ENCODE measurements at places on chromosomes 3 and 15.

GRCh38 chr3:23263796-23264195 is 60.7 kb downstream of the UBE2E2 start:
- DNase-seq, result no peak

DNA sequence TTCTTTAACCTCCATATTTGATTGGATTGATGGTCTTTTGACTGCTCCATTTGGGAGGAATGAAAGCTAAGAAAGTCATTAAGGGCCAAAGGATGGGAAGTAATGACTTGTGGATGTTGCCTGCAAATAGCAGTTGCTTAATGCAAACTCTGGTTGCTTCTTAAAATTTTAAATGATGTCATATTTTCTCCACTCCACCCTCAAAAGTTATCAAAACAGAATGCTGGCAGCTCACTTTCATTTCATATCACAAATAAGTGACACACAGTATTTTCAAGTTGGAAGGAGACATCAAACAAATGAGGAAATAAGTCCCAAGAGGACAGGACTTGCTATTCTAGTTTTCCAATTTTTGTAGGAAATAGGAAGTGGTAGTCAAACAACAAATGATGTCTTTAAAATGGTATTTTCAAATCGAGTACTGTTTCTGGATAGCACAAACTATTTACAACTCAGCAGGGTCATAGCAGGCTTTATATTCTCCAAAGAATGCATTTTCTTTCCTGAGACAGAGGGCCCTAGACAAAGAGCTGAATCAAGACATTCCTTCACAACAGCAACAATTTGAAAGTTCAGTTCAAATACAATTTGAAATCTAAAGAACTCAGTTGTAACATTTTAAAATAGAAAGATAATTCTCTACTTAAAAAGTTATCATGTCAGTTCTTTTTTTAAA is 165.1 kb upstream of the UBE2E1 start:
- DNase-seq, result no peak

- DNase-seq, result no peak
These were observed 75.7 kb upstream of the SLC4A7 start for GRCh38 chr3:27559835-27560234.

DNA sequence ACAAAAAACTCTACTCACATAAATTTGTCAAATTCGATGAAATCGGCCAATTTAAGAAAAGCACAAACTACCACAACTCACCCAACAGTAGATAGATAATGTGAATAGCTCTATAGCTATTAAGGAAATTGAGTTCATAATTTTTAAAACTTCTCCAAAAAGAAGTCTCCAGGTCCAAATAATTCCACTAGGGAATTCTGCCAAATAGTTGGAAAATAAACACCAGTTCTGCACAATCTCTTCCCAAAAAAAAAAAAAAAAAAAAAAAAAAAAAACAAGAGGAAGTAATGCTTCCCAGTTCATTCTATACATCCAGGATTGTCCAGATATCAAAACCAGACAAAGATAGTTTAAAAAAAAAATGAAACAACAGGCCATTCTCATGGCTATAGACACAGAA is 164.2 kb downstream of the POLR2M start:
- DNase-seq, result no peak

DNA sequence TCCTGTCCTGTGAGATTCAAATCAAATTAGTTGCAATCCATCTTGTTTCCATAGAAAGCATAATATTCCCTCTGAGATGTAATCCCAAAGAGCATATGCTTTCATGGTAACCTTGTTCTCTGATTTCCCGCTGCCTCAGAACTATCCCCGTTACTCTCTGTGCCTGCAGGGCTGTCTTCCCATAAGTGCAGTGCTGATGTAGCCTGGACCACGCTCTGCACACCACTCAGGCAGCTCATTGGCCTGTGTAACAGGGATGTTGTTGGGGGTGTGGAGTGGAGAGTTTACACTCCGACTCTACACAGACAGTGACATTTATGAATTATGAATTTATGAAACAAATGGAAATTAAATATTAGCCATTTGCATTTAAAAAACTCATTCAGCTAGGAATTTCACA is 33.6 kb upstream of the CNTN3 start:
- DNase-seq, result no peak

DNA sequence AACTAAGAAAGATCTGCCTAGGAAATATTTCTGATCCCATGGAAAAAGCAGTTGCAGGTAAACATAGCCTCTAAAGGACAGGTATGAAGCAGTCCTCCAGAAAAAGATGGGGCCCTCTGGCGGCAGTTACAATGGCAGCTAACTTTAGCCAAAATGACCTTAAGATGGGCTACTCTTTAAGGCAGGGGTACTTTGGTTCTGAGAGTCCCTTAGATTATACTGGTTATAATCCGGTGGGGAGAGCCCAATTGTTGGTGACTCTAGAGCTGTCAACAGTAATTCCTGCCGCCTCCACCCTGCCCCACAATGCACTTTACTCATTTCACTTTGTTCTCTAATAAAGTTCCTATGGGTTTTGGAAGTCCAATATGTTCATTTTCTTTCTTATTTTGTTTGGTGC is 412.8 kb upstream of the WNT5A start:
- no peak for DNase-seq

DNA sequence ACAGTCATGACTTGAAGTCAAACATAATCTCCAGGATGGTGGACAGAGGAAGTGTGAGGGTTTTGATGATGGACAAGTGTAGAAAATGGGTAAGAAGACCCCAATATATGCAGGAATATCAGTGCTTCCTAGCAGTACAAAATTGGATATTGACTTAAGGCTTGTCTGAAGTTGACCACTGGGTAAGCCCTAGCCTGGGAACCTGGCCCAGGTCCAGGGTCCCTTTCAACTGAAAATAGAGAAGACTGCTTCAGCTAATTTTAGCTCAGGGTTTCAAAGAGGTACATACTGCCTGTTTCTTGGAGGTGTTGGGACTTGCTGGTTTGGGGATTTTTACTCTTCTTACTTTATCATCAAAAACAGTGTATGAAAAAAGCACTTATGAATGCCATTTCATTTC is 4.7 kb downstream of the NR1D2 start:
- no peak for DNase-seq

GRCh38 chr15:78533331-78533730 is 6.9 kb upstream of the PSMA4 start:
- DNase-seq, result no peak

DNA sequence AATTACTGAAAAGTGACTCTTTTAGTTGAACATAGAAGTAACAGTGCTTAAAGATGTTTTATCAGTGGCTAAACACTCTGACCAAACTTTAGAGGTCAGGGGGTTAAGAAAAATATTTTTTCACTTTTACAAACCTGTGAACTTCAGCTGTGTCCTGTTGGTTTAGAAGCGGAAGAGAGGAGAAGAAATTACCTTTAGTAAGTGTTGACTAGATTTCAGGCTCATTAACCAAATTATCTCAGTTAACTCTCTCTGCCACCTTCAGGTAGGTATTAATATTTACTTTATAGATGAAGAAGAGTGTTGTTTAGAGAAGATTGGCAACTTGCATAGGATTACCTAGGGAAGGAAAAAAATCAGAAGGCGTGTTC is 151.9 kb upstream of the CMC1 start:
- DNase-seq, result no peak

DNA sequence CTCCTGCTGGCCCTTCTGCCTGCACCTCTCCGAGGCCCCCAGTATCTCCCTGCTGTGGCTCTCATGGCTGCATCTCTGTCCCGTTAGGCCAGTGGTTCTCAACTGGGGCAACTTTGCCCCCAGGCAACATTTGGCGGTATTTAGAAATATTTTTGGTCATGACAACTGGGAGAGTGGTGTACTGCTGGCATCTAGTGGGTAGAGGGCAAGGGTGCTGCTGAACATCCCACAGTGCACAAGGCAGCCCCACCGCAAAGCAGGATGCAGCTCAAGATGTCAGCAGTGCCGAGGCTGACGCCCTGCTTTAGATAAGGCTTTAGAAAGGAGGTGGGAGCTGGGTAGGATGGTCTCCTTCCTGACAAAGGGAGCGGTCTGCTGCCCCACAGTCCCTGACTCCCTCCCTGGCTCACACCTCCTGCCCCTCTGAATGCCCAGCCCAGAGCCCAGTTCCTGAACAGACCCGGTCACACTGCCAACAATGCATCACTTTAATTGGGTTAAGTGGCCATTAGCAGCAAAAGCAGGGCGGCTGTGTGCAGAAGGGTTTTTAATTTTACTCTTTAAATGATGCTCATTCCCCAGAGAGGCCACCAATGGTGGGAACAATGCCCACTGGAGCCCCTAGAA is 68.8 kb upstream of the TMEM115 start:
- DNase-seq, result no peak

DNA sequence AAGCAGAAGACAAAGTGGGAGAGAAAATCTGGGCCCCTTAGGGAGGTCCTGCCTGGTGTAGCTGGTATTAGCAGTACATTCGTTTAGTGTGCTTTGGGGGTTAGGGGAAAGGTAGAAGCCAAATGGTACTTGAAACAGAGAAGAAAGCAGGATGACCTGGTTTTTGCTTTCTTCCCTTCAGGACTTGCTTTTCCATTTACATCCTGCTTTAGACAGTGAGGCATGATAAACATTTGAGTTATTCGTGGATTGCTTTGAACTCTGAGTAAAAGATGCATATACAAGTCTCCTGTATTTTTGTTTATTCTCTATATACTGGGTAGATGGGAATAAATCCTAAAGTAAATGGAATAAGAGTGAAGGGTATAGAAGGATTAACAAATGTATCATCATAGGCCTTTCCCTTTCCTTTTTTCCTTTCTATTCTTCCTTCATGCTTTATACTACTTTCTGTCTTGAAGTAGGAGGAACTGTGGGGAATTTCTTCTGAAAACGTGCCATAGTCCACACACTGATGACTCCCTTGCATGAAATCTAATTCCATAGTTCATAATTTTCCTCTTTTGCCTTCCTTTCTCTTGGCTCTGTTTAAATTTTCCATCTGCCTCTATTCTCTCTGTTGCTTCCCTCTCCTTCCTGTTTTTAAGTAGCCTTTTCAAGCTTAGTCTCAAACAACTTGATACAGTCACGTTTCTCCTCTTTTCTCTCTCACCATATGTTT is 139.5 kb upstream of the RBMS3 start:
- DNase-seq, result peak; percentile 39

DNA sequence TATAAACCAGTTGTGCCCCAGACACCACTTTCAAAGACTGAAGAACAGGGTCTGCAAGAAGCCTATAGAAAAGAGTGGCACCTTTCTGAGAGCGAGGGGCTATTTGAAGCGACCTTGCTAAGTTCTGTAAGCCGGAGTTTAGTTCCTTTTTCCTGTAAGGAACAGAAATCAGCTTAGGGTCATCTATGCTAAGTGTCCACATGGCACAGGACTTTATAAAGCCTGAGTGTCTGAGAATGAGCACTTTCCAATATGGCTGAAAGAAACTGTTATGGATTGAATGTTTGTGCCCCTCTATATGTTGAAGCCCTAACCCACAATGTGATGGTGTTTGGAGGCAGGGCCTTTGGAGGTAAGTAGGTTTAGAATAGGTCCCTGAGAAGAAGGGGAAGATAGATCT is 4.0 kb upstream of the A4GNT start:
- no peak for DNase-seq

DNA sequence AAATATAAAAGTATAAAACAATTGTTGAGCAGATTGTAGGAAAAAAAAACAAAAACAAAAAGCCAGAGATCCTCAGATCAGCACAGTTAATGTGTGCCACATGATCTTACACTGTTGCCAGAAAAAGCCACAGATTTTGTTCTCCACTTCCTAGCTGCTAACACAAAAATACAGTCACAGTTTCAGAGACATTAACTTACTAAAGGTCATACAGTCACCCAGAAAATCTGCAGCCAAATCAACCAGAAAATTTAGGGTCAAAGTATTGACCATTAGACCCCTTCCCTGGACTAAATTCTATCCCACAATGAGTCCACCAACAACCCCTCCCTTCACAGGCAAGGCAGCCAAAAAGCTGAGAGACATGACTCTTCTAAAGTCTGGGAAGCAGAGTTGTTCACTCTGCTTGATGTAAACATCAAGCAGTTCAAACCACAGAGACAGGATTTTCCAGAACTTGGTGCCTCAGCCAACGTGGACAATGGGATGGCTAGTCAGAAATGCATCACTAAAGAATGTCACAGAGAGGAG is 59.1 kb downstream of the SST start:
- no peak for DNase-seq

GRCh38 chr3:124764746-124765145 is 34.5 kb downstream of the UMPS start:
- no peak for DNase-seq

GRCh38 chr3:11641683-11642430 is 1.9 kb downstream of the VGLL4 start:
- DNase-seq, result no peak

GRCh38 chr3:132661101-132661500 is 972 bp downstream of the UBA5 start:
- no peak for DNase-seq

GRCh38 chr3:49563040-49563578 is 8.8 kb downstream of the BSN start:
- no peak for DNase-seq

GRCh38 chr15:91783008-91783407 is 70.5 kb upstream of the SLCO3A1 start:
- no peak for DNase-seq

DNA sequence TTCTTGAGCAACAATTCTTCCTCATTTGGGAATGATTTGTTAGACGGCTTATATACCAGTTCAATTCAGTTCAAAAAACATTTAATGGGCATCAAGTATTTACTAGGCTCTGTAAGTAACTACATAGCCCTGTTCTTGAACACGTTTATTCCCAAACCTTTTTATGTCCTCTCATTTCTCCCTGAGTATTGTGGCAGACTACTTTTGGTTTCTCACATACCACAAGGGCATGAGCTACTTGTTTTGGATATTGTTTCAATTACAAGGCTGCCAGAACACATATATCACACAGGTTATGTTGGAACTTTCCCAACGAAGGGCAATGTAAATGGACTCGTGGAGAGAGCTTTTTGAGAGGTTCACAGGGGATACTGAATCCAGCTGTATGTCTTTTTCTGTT is 363.8 kb upstream of the NAALADL2 start:
- no peak for DNase-seq

GRCh38 chr15:74482661-74483060 is 21.7 kb upstream of the UBL7 start:
- DNase-seq, result no peak

- DNase-seq, result no peak
These were observed 296.0 kb upstream of the ICE2 start for GRCh38 chr15:60774829-60775463.

DNA sequence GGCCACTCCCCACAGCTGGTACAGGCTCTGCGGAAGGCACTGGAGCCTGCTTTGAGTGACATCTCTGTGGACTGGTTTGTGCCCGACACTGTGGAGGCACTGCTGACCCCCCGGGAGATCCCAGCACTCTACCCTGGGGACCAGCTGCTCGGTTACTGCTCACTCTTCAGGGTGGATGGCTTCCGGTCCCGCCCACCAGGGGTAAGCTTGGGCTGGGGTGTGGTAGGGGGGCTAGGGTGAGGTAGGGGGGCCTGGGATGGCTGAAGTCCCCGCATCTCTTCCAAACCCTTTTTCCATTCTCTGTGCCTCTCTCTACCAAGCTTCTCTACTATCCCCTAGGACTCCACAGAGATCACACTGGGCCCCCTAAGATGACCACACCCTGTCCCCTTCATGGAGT is 7.8 kb downstream of the VWA5B2 start:
- DNase-seq, result no peak

GRCh38 chr3:11240496-11240895 is 31.7 kb upstream of the ATG7 start:
- DNase-seq, result no peak
